ENCODE measurements at places on chromosomes 3 and 15.

DNA sequence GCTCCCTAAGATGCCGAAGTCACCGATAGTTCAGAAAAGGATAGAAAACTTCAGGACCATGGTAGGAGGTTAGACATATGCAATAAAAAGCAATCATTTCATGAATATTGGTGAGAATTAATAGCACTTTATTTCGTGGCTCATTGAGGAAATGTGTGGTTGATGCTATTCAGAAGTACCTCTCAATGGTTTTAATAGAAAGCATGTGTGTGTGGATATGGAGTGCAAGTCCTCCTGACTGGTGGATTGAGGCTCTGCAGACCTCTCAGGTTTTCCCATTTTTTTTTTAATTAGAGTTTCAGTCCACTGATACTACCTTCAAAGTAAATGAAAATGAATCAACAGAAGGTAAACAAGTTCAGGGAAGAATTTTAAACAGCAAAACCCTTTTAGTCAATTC, 384.3 kb upstream of the RARB start:
- no peak for DNase-seq

DNA sequence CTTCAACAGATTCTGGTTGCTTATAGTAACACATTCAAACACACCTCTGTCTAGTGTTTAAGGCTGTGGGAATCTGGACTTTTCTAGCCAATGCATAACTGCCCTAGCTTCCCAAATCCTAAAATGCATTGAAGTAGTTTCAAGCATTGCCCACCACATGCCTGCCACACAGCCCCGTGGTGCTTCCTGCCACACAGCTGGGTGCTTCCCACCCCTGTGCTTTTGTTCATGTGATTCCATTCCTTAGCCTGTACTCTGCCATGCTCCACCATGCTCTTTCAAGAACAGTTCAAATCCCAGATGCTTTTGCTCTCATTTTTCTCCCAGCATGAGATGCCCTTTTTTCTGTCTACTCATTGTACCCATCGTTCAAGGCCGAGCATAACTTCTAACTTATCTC, 2.3 kb upstream of the CMC1 start:
- no peak for DNase-seq

GRCh38 chr3:190533511-190534281, 19.8 kb downstream of the IL1RAP start:
- DNase-seq = no peak

- DNase-seq = no peak
Measured at GRCh38 chr15:68618908-68619698, 40.3 kb downstream of the CORO2B start.

DNA sequence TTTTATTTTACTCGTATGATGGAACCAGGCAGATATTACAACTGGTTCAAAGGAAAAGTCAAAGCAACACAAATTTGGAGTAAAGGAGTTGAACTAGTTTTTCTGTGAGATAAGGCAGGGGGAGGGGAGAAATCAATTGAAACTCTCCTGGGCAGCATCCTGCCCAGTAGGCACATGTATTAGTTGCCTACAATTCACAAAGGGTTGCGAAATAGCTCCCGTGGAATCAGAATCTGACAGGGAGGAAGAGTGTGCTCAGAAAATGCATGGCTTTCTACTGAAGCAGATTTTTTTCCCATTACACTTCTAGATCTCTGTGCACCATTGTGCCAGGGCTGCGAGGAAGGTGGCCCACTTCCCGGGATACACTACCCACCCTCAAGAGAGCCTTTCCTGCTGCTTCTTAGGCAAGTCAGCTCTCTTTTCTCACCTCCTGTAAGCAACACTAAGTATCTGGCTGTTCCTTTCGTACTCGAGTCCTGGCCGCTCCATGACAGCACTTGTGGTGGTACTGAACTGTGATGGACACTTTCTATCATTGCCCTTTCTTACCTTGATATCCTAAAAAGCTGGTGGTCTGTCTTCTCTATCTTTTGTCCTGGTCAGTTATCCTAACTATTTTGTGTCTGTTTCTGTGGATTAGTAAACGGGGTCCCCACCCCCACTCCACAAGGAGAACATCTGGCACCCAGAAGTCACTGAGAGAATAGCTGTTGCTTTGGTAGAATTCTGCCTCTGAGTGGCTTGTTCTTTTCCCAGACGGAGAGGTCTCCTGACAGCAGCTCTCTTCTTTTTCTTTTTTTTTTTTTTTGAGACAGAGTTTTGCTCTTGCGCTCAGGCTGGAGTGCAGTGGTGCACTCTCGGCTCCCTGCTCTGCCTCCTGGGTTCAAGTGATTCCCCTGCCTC, 74.8 kb downstream of the RPL39L start:
- no peak for DNase-seq

Measured in CD4-positive, CD25-positive, alpha-beta regulatory T cell (primary cell).